ENCODE measurements at places on chromosomes 2 and 18. TPM values are rescaled to one million over a fixed set of nuclear protein-coding genes. Genes with fewer than 3 reads are reported as not detected.

NPHP1 gene
- 2.9 TPM for total RNA-seq

MBD2 gene
- 34.4 TPM for total RNA-seq

RAB27B gene
- under 0.01 TPM for total RNA-seq

ALPG gene
- total RNA-seq: 0.05 TPM
